ENCODE measurements at places on chromosomes 16 and 17.
A peak's percentile ranks its signal among the peaks of the same experiment; 100 is the strongest.

DNA sequence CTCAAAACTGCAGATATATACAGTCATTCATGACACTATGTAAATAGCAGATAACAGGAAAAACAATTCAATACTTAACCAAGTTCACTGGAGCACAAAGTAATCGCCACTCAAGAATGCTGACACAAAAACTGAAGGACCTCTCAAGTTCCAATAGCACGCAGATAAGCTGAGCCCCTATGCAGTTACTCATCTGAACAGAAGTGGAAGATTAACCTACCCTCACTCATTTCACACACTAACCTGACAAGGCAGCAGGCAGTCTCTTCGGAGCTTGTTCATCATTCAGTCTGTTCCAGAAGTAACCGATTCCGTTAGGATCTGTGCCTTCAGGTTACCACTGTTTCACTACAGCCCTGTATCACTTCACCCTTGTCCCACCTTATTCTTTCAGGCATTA, 6.0 kb downstream of the HELZ start:
- no peak for DNase-seq

GRCh38 chr17:27318228-27318627, 24.3 kb downstream of the WSB1 start:
- DNase-seq: no peak

- DNase-seq: no peak
These were observed 18.0 kb downstream of the HDAC5 start for GRCh38 chr17:44105483-44105882.

DNA sequence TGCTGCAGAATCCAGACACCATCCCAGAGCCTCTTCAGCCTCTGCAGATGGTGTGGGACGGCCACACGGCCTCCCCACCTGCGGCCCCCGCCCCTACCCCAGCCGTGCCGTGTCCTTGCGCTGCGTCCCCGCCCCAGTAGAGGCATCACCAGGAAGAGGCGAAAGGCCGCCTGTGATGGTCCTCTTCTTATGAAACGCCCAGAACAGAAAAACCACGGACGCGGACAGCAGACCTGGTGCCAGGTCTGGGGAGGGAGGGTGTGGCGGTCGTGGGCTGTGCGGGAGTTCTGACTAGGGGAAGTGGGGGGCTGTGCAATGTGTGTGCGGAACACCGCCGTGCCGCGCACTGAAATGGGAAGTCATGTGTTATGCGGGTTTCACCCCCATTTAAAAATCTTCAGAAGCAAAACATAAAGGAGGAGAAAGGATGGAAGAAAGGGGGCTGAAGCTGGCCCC, 25.5 kb downstream of the ACSF3 start:
- no peak for DNase-seq

DNA sequence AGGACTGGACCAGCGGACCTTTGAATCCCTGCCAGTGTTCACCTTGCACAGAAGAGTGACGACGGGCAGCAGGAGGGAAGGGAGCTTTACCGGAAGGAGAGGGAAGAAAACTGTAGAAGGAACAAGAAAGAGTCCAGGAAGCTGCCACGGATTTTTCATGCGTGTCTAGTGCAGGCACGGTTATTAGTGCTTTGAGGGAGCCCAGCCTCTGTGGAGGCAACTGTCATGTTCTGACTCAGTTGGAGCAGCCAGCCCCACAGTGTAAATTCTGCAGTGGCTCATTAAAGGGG, 6.5 kb upstream of the HOXB13 start:
- no peak for DNase-seq

DNA sequence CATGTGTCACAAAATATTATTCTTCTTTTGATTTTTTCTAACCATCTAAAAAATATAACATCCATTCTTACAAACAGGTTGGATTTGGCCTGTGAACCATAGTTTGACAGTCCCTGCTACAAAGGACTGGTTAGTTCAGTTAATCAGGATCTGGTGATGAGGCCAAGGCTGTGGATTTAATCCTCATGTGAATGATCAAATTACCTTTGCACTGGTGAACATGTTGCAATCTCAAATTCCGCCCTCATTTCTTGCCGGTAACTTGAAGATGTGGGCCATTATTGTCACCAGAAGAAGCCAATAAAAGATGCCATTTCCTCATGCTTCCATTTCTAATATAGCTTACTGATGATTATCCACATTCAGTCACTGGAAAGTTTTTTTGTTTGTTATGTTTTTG, 35.3 kb upstream of the YPEL2 start:
- DNase-seq: no peak

GRCh38 chr16:86609115-86609514, 30.8 kb downstream of the FOXL1 start:
- no peak for DNase-seq

DNA sequence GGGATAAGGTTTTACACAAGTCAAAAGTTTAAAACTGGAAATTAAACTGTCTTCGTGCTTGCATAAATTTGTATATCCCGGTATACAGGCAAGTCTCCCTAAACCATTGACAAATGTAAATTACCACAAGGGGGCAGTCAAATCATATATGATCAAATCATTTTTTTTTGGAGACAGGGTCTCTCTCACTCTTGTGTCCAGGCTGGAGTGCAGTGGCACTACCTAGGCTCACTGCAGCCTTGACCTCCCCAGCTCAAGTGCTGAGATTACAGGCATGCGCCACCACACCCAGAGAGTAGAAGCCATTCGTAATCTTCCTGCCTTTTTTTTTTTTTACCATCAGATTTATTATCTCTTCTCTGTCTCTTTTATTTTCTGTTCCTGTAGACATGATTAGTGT, 18.5 kb downstream of the TOP2A start:
- peak; percentile 47 for DNase-seq

GRCh38 chr17:74878658-74879057, 5.9 kb upstream of the FDXR start:
- DNase-seq: no peak

GRCh38 chr16:69794486-69794885, 32.4 kb downstream of the WWP2 start:
- no peak for DNase-seq

GRCh38 chr17:51703361-51704341, 443.3 kb downstream of the UTP18 start:
- DNase-seq: peak; percentile 43

GRCh38 chr17:28505986-28506665, at the start of gene FOXN1:
Gene FOXN1 (plus strand): TSS chr17:28506348. CDS start chr17:28523970, 17,622 bp downstream.
- no peak for DNase-seq

GRCh38 chr17:72901083-72901482, 191.4 kb downstream of the SLC39A11 start:
- DNase-seq: no peak

DNA sequence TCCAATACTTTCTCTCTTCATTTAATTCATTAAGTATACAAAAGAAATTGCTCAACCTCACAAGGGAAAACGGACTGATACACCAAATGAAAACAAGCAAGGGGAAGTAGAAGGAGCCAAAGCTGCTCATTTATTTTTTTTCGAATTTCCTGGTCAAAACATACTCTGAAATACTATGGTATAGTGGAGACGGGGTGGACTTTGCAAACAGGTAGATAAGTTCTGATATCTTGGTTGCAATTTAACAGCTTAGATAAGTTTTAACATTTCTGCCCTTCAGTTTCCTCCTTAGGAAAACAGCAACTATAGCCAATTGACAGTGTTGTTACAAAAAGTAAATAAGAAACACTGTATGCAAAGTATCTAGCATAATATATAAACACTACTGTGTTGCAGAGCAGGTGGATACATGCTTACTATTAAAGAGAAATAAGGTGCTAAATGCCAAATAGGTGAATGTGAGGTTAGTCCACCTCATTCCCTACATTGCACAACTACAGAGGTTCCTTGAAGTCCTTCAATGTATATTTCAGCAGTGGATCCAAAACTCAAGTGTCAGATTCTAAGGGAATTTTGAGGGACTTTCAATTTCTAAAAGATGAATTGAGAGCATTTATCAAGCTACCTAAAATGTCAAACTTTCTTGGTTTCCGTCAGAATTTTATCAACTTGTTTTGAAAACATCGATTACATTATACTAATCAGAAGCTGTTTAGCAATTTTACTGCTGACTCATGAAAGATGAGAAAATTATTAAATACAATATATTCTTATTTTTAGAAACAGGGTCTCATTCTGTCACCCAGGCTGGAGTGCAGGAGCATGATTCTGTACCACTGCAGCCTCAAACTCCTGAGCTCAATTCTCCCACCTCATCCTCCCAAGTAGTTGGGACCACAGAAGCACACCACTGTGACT, 11.0 kb downstream of the CCDC47 start:
- DNase-seq: no peak

- DNase-seq: no peak
These were observed 64.1 kb upstream of the LGALS9 start for GRCh38 chr17:27566671-27567562.

- DNase-seq: no peak
These were observed 192.8 kb downstream of the XYLT1 start for GRCh38 chr16:17277981-17278381.

DNA sequence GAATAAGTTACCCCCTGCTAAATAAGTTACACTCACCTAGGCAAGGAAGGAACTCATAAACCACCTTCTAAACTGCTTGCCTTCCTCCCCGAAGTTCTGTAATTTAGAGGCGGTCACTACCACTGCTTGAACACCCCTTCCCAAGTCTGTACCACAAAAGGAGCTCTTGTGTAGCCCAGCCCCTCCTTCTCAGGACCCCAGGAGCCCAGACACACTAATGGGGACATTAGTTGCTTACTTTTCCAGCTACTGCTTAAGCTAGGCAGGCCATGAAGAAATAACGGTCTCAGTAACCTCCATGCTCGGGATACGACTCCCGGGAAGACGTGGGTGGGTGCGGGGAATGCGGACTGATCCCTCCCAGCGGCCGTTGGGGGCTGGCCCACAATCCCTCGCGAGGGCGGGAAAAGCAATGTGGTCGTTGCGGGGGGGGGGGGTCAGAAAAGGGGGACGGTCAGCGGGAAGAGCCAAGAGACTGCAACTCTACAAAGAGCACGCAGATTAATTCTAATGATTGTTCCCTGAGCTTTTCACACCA, at the start of gene TEX14:
Gene TEX14, minus strand, starts transcription at position 345 of the 538 bp plus-strand sequence. CDS start 40,044 bp downstream, outside the sequence.
- no peak for DNase-seq

- DNase-seq: no peak
These were observed 18.9 kb downstream of the C16orf54 start for GRCh38 chr16:29726845-29727377.

DNA sequence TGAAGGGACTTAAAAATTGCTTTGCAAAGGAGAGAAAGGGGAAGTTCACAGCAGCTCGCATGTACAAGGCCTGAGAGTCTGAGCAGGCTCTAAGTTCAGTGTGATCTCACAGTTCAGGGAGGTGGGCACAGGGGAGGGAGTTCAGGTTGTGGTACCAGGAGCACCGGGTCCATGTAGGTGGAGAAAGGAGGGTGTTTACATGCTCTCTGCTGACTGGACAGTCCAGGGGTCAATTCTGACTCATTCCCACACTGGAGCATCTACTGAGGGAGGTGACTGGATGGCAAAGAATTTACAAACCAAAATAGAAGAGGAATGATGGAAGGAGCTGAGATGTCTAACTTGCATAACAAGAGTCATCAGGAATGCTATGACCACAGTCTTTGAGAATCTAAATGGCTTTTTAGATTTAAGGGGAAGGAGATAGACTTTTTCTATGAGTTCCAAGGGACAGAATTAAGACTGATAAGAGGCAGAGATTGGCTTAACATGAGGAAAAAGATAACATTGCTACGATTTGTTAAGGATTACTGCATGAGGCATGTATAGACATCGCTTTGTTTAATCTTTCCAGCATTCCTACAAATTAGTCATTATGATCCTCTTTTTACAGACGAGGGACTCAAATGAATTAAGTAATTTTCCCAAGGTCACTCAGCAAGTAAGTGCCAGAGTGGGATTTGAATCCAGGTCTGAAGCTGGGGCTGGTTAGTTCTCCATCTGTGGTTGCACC, 29.9 kb downstream of the MIS12 start:
- DNase-seq: peak; percentile 95

DNA sequence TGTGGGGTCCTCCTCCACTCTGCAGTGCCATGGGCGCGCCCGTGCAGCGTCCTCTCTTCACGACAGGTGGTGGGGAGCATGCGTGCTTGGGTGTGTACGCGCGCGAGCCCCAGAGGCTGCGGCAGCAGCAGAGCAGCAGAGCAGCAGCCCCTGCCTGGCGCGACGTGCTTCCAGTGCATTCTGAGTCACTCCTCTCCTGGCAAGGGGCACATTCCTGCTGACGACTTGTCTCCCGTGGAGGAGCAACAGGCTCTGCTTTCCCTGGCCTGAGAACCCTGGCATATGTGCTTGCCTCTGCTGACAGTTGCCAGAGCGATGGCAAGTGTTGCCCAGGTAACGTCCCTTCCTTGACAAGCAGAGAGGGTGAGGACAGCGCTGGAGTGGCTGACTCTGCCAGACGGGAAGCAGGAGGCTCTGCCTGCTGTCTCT, 133.8 kb upstream of the PLCG2 start:
- no peak for DNase-seq

DNA sequence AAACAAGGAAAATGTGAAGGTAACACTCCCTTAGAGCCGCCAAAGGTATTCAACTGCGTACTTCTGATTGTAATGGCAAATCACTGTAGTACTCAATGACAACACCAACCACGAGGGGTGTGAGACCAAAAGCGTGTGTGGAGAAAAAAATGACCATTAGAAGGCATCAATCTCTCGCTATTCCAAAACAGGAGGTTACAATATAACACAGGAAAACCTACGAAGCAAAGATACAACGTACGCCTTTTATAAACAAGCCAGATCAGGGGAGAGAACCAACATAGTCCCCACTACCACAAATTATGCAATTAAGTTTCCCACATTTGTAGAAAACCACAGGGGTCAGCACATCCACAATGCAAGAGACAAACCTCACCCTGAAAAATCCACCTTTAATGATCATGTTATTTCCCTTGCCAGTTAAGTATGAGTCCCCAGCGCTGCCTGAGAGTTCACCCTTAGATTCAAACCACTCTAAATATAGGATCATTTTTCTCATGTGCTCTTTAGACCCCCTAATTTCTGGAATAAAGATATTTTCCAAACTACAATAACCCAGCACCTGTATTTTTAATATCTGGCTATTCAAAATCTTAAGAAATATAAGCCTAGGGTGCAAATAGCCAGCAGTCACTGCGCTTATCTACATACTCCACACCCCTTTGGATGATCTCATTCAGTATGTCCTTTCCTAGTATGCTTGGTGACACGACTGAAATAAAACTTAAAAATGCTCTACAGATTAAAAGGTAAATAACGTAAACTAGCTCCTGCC, 12.4 kb downstream of the TEX14 start:
- no peak for DNase-seq

DNA sequence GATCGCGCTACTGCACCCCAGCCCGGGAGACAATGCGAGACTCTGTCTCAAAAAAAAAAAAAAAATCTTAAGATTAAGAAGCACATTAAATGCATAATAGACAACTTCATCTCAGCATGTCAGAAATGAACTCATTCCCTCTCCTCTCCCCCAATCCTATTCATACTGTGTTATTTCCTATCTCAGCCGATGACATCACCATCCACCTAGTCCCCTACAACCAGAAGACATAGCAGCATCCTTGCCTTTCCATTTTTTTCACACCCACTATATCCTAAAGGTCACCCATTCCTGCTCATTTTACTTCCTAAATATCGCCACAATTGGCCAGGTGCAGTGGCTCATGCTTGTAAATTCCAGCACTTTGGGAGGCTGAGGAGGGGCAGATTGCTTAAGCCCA, 81.3 kb downstream of the RPGRIP1L start:
- no peak for DNase-seq
